HS-5 (cell line): ENCODE measurements at places on chromosomes 5 and 9.
A peak's percentile ranks its signal among the peaks of the same experiment; 100 is the strongest.

GRCh38 chr5:5295351-5295750 lies 127.1 kb upstream of the ICE1 start:
- DNase-seq: no peak

DNA sequence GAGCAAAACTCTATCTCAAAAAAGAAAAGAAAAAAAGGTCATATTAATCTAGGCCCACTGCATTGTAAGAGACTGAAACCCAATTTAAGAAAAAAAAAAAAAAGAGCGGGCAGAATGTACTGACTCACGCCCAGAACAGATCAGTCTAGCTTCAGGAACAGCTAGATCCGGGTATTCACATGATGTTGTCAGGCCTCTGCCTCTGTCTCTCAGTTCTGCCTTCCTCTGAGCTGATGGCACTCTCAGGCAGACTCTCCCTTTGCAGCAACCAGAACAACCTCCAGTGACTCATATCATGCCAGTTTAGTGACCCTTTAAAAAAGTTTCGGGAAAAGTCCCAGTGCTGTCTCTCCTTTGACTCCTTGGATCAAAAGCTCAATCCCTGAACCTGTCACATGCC lies 53.0 kb downstream of the NEURL1B start:
- no peak for DNase-seq

DNA sequence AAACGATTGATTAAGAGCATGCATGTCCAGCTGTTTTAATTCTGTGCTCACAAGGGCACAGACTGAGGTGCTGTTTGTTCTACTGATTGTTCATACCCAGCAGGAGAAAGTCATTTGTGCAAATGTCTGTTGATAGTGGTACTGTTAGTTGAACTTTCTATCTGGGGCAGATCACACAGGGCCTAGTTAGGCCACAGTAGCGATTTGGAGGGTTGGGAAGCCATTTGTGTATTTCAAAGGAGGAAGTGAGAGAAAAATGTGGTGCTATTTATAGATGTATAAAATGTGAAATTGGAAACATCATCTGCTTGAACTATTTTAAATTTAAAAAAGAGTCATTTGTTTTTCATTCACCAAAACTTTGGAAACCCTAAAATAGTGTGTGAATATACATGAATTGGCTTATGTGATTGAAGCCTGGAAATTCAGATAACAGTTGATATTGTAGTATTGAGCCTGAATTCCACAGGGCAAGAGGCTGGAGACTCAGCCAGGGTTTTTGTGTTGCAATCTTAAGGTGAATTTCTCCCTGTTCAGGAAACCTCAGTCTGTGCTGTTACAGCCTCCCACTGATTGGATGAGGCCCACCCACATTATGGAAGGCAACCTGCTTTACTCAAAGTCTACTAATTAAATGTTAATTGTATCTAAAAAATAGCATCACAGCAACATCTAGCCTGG lies 162.0 kb upstream of the CDKN2B start:
- no peak for DNase-seq

- no peak for DNase-seq
Observed at GRCh38 chr9:33952066-33952465, 96.6 kb downstream of the UBAP2 start.

- no peak for DNase-seq
Observed at GRCh38 chr5:128551476-128551875, 13.4 kb upstream of the FBN2 start.

DNA sequence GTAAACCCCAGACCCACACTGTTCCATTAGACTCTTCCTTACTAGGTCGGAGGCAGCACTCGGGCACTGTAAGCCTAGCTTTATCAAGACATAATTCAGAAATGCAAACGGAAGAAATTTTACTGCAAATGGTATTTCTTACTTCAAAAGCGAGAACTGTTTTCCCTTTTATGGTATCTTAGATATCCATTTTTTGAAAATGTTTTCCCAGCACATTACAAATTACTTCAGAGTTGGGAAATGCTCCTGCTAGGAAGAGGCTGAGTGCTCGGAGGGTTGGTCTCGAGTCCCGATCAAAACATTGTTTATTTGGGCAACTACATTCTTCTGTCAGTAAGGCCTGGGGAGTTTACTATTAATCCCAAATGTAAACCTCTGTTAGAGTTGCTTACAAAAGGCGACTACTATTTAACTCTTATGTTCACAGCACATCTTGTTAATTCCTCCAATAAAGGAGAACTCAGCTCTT lies 332.9 kb downstream of the CWC27 start:
- DNase-seq: no peak

DNA sequence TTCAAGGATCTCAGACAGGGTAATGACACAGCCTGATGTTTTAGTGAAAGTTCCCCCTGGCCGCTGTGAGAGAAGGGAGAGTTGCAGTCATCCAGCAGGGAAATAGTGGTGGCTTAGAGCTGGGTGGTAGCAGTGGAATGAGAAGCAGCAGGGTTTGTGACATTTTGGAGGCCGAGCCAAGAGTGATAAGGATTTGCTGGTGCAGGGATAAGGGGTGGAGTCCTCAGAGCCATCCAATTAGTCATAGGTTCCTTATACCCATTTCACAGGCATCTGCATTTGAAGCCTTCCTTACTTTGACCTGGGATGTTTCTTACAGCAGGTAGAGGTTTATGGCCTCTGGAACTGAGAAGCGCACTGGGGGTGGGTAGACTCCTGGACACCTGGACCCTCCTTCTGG lies 12.8 kb downstream of the JADE2 start:
- DNase-seq: no peak

DNA sequence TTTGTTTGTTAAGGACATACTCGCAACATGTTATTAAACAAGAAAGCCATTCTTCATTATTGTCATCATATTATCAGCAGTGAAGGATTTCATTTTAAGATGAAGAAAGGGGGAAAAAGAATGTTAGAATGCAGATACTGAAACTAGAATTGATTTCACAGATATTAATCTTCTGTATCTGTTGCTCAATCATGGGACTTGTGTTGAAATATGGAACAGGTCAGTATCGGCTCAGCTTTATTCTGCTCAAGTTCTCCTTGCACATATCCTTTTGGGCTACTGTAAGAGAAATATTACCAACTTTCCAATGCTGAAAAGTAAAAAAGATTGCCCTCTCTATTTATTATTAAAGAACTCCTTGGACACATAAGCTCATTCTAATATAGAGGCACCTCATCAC lies 13.8 kb upstream of the ANXA1 start:
- no peak for DNase-seq

GRCh38 chr9:23492126-23493002 lies 333.7 kb downstream of the ELAVL2 start:
- DNase-seq: peak; percentile 29

- DNase-seq: no peak
Observed at GRCh38 chr5:162429142-162429541, 361.6 kb downstream of the GABRG2 start.

GRCh38 chr5:71948206-71948605 lies 159.1 kb upstream of the MAP1B start:
- DNase-seq: no peak

GRCh38 chr5:27125856-27126255 lies 87.5 kb upstream of the CDH9 start:
- DNase-seq: no peak

DNA sequence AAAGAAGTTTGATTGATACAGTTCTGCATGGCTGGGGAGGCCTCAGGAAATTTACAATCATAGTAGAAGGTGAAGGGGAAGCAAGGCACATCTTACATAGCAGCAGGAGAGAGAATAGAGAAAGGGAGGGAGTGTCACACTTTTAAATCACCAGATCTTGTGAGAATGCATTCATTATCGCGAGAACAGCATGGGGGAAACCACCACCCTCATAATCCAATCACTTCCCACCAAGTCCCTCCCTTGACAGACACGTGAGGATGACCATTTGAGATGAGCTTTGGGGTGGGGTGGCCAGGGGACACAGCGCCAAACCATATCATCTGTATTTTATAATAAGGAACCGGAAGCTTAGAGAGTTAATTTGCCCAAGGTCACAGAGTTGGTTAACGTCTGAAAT lies 13.7 kb upstream of the FOCAD start:
- no peak for DNase-seq

GRCh38 chr9:115862021-115862420 lies 291.6 kb upstream of the PAPPA start:
- no peak for DNase-seq

DNA sequence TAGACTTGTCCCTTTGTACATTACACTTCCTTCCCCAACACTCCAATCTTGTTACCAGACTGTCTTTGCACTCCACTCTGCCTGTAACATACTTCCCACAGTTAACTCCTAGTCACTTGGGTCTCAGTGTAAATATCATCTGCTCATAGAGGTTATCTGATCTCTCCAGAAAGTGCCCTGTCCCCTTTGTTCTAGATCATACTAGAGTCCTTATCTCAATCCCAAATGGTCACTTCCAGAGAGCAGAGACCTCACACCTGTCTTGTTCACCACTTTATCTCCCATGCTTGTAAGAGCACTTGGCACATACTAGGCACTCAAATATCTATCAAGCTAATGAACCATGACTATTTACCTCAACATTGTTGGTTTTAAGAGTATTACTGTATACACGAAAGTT lies 30.4 kb downstream of the SETX start:
- DNase-seq: no peak

- DNase-seq: no peak
Observed at GRCh38 chr5:116404016-116404415, 170.6 kb downstream of the SEMA6A start.

GRCh38 chr5:69414885-69415583 lies at the start of gene MARVELD2:
TSS of gene MARVELD2 (plus strand) at chr5:69415116. CDS start at chr5:69419386, 4,270 bp downstream.
- no peak for DNase-seq

- DNase-seq: no peak
Observed at GRCh38 chr5:34564710-34565235, 91.4 kb upstream of the RAI14 start.

- no peak for DNase-seq
Observed at GRCh38 chr9:77018969-77019235, 553 bp upstream of the FOXB2 start.

GRCh38 chr5:173451031-173451430 lies 122.8 kb upstream of the STC2 start:
- no peak for DNase-seq

DNA sequence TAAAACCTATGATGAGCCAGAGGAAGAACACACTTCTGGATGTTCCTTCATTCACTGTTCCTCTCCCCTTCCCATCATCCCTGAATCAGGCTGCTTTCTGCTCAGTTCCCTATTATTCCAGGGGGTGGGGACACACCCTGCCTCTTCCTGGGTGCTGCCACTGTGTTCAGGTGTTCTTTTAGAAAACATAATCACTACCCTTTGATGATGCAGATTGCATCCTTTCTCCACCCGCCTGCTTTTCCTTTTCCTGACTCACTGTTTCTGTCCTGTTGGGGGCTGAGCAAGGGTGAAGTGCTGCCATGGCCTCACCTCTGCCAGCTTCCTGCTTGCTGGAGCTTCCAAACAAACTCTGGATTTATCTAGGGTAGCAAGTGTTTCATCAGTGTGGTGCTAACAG lies 331.9 kb upstream of the GRIA1 start:
- DNase-seq: no peak

- peak; percentile 65 for DNase-seq
Observed at GRCh38 chr5:33781286-33781685, 110.5 kb downstream of the ADAMTS12 start.

DNA sequence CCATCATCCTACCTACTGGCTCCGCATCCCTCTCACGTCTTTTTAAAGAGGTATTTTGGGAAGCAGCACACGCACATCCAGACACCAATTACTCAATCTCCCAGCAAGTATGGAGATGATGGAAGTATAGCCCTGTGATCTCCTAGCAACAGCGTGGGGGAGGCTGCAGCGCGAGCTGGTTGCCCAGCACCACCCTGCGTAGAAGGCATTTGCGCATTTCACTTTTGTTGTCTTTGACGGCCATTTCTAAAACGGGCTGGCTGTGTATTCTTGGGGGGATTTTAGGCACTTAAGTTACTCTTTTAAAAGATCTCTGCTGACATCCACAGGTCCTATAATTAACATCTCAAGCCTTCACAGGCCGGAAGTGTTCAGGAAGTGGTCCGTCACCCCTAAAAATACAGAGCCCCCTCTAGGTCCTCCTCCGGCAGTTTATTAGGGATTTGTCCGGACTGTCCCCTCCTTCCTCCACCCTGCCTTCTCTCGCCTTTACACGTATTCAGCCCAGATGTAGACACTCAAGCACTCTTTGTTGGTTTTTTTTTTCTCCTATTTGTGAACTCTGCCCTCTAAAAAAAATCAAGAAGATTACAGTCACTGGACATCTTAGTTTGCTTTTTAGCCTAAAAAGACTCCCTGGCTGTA lies 371.4 kb downstream of the NTRK2 start:
- no peak for DNase-seq

GRCh38 chr5:115557667-115558387 lies 13.3 kb upstream of the FEM1C start:
- no peak for DNase-seq

- peak; percentile 68 for DNase-seq
Observed at GRCh38 chr9:118882684-118883083, 486.6 kb downstream of the BRINP1 start.

DNA sequence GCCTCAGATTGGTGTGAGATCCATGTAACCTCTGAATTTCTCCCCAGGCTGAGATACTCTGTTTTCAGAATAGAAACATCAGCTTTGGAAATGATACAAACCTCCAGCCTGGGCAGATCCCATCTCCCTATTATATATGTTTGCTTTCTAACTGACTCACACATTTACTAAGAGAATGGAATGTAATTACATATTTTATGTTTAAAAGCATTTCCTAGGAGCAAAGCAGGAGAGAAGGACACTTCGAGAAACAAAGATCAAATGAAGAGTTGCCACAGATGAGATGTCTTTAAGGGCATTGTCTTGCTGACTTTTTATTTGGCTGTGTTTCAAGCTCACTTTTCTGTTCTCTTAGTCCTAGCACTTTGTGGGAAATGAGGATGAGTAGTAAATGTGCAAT lies 96.3 kb downstream of the CDH18 start:
- DNase-seq: peak; percentile 80

- DNase-seq: no peak
Observed at GRCh38 chr9:130036099-130036498, 6.9 kb downstream of the FNBP1 start.

GRCh38 chr5:154367101-154367500 lies 78.7 kb upstream of the SAP30L start:
- DNase-seq: no peak

- no peak for DNase-seq
Observed at GRCh38 chr5:9494301-9494700, 51.6 kb downstream of the SEMA5A start.

DNA sequence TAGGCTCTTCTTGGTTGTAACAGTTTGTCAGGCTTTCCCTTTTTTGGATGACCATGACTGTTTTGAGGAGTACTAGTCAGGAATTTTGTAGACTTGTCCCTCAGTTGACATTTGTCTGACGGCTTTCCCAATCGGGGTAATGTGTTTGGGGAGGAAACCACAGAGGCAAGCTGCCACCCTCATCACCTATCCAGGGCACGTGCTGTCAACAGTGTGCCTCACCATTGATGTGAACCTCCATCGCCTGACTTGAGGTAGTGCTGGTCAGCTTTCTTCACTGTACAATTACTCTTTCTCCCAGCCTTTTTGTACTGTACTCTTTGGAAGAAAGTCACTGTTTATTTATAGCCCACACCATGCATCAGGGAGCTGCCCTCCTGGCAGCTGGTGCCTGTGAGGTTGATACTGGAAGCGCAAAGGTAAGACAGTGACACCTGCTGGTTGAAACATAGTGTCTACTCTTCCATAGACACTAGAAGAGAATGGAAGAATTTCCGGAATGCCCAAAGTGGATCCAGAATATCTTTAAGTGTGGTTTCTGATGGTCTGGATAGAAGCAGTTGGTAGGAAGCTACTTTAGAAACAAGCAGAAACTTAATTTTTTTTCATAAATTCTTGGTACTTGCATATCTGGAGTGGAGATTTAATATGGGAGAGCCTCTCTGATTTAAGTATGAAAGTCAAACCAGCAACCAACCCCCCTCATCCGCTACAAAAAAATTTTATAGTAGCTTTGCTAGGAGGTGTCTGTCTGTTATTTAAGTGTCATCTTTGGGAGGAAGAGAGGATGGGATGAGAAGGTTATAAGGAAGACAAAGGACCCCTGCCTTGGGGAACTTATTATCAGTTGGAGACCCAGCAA lies 69.3 kb downstream of the SNX30 start:
- peak; percentile 11 for DNase-seq
